NCI-H2081 (cell line): ENCODE measurements at places on chromosomes 4 and X.

DNA sequence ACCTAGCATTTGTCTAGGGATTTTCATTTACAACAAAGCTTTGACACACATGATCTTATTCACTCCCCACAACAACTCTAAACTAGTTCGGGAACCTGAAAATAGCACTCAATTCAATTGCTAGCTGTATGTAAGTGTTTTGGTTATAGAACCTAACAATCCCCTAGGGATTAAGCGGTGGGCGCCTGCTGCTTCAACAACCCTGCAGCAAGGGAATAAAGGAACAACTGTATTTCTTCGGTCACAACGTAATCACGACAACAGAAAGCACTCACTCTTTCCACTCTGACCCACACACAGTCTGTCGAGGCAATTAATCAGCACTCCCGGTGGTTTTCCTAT is 674 bp upstream of the DIAPH2 start:
- DNase-seq = no peak

- no peak for DNase-seq
Measured at GRCh38 chr4:159762672-159763071, 659.8 kb downstream of the RAPGEF2 start.

DNA sequence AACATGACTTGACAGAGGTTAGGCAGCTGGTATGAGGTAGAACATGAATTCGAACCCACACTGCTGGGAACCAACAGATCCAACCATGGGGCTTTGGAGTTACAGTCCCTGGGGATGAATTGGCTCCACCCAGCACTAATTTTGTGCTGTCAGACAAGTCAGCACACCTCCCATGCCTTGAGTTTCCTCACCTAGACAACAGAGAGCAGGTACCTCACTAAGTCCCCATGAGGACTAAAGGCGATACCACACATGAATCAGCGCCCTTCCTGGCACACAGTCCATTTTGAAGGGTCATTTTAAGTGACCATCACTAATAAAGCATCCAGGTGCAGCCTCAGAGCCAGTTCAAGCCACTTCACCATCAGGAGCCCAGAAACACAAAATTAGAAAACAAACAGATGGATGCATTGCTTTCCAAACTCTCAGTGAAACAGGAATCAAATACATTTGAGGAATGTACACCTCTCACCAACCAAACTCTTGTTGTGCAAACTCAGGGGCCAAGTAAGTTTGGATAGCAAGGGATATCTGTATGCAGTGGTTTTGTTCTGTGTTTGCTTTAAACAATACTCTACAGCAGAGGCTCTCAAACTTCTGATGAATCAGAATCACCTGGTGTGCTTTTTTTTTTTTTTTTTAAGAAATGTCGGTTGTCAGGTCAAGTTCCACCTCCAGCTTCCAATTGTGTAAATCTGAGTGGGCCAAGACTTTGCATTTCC is 10.1 kb downstream of the IDS start:
- DNase-seq = no peak

DNA sequence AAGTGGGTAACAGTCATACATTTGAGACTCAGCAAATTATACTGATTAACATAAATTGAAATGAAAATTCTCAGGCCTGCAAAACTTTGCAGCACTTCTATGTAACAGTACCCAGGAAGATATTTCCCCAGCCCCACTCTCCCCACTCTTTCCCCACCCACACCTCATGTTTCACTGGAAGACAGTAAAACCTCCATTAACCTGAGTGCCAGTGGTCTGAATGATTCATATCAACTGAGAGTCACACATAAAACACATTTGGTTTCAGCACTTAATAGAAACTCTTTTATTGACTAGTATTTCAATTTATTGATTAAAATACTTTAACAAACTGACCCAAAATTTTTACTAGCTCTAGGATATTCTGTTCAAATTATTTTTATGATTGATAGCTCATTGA is 6.9 kb downstream of the CXCL6 start:
- DNase-seq = no peak

GRCh38 chr4:80803337-80803736 is 227.2 kb upstream of the BMP3 start:
- DNase-seq = no peak

DNA sequence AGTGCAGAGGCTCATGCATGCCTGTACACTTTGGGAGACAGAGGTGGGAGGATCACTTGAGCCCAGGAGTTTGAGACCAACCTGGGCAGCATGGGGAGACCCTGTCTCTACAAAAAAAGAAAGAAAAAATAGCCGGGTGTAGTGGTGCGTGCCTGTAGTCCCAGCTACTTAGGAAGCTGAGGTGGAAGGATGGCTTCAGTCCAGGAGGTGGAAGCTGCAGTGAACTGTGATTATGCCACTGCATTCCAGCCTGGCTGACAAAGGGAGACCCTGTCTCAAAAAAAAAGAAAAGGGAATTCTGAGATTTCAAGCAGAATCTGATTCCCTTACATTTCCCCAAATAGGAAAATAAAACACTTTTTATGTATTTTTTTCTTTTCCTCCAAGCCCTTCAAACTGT is 83.5 kb downstream of the SYNPO2 start:
- no peak for DNase-seq

- DNase-seq = no peak
Measured at GRCh38 chr4:8110071-8110986, 48.3 kb downstream of the ABLIM2 start.

DNA sequence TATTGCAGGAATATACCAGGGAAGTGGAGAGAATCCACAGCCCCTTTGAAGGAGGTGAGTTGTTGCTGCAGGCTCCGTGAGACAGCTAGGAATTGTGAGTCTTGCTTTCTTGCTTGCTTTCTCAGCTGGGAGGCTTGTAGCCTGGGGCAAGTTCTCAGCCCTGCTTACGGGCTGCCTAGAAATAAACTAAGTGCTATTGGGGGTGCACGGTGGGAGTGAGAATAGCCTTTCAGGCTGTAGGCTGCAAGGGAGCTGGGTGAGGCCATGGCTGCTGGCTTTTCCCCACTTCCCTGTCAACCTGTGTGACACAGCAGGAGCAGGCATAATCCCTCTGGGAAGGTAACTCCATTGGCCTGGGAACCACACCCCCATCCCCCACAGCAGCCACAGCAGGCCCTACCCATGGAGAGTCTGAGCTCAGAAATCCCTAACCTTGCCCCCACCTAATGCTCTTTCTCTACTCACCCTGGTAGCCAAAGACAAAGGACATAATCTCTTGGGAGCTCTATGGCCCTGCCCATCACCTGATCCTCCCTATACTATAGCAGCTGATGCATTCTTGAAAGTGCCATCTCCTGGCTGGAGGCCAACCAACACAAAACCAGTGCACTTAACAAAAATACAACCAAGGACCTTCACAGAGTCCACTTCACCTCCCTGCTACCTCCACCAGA is 113.0 kb downstream of the MMRN1 start:
- no peak for DNase-seq

GRCh38 chr4:78311306-78311705 is 240.3 kb upstream of the ANXA3 start:
- DNase-seq = no peak

DNA sequence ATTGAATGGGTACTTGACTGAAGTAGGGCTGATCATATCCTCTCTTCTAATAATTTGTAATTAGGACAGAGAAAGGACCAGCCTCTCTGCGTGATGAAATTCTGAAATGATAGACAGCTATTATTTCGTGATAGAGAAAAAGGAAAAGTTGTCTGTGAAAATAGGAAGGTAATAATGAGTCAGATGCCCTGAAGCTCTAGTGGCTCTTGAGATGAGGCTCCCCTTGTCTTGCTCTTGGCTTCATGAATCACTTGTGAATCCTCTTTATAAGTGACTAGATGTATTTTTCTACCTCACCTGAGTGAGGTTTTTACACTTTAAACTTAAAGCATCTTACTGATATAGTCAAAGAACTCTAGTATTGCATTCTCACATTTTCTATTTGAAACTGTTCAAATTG is 888.9 kb downstream of the PCDH18 start:
- no peak for DNase-seq
